Ammon's horn (tissue), 1 donor: ENCODE measurements at places on chromosomes 7 and 10.

DNA sequence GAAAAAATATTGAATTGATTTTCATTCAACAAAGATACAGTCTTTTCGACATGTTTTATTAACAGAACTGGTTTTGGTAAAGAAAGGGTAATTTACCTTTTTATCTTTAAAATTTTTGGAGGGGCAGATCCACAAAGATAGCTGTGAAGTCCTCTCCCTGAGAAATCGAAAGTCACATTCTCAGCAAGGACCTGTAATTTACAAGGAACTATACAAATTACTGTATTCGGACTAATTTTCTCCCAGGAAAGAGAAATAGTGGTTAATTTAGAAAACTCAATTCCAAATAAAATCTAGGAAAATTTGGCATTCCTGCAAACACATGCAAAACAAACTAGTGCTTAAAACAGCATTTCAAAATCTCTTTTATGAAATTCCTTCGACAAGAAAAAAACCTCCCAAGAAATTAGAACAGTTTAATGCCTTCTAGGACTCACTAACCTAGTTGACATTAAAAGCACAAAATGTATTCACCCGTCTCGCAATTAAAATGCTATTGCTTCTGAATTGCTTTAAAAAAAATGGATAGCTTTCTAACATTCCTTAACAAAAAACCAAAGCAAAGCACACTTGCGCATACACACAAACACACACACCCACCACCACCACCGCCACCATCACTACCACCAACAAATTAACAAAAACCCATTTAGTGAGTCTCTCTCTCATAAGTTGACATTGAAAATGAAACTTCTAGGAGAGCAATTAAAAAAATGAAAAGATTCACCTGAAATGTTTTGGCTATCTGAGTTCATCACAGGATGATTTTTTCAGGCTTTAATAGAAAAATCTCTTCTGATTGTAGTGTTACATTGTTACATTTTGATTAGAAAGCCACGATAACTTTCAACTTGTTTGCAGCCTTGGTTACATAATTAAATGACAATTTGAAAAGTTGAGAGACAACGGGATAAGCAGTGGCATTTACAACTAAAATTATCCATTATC is 4.0 kb upstream of the NKX2-3 start:
- no peak for DNase-seq

- DNase-seq: peak; percentile 29
Measured at GRCh38 chr7:82442492-82443035, 1.0 kb downstream of the CACNA2D1 start.

DNA sequence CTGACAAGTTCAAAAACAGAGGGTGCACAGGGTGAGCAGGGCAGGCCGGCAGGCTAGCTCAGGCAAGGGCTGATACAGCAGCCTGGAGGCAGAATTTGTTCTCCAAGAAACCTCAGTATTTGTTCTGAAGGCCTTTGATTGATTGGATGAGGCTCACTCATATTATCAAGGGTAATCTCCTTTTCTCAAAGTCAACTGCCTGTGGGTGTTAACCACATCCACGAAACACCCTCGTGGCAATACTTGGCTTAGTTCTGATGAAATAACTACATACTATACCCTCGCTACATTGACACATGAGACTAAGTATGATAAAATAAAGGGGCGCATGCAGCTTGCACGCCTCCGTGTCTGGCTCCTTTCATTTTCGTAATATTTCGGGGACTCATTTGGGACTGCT is 4.4 kb upstream of the PPP2R2D start:
- no peak for DNase-seq

GRCh38 chr10:95266674-95267095 is 24.1 kb downstream of the PDLIM1 start:
- DNase-seq: no peak

DNA sequence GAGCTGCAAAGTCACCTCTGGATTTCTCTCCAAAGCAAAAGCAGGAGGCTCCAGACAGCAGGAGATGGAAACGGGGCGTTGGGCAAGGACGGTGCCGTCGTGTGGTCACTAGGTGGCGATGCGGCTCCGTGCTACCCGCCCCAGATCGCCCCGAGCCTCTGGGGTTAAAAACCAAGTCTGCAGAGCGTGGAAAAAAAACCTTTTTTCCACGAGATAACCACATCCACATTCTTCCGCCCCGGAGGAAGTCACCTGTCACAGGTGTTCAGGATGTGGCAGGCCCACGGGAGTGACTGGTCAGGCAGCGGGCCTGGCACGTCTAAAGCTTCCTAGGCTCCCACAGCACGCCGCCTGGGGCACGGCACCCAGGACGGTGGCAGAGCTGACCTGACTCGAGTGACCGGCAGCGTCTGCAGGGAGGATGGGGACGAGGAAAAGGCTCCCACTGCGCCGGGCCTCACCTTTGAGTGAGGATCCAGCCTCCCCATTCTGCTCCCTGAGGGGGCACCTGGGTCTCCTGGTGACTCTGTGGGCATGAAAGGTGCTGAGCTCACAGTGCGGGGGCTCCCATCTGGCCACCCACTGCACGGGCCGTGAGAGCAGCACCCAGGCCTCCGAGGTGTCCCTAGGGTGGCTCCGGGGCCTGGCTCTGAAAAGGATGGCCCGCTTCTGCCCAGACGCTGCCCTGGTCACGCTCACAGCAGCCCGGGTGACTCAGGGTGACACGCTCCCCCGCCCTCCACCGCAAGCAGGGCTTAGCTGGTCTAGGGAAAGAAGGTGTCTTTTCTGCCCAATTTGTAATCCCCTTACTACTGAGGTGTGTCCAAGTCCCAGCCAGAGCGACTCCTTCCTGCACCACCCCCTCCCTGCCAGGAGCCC is 71.3 kb upstream of the TNRC18 start:
- peak; percentile 91 for DNase-seq

DNA sequence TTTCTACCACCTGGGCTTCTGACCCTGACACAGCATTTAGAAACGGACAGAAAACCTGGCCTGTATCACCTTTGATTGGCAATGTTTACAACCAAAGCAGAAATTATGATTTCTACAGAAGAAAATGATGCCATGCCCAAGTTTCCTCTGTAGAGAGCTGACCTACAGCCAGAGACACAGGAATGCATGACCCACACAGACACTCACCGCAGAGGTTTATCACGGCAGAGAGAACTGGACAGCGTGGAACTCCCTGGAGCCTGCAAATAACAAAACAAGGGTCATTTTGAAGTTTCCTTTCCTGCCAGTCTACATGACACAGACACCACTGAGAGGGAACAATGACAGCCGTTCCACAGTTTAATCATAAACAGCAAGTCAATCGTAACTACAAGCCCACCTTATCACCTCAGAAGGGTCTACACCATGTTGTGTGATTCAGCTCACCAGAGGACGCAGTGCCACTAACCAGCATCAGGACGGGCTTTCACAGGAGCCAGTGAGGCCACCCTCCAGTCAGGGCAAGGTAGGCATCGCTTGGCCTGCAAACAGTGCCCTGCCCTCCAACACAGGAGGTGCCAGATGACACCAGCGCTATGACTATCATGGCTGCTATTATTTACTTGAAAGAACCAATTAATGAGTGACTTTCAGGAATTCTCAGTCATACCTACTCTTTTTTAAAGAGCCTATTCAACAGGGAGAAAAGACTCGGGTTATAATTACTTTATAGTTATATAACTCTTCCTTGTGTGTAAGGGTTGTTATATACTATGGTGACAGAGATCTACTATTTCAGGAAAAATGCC is 139.9 kb downstream of the TNS3 start:
- DNase-seq: no peak

DNA sequence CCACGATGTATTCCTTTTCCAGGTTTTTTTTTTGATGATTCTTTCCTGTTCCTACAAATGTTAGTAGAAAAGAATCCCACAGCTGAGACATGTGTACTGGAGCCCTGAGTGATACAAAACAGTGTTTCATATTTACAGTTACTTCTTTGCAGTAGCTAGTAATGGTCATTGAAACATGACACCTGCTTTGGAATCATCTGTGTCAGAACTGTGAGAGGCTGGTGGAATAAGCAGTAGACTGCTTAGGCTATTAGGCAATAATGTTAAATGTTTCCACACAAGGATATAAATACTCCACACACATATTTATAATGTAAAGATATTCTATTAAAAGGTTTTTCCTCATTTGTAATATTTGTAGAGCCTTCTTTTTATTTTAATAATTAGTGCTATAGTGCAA is 394.0 kb downstream of the THSD7A start:
- no peak for DNase-seq

- no peak for DNase-seq
Measured at GRCh38 chr7:8282871-8283270, 20.9 kb upstream of the ICA1 start.

DNA sequence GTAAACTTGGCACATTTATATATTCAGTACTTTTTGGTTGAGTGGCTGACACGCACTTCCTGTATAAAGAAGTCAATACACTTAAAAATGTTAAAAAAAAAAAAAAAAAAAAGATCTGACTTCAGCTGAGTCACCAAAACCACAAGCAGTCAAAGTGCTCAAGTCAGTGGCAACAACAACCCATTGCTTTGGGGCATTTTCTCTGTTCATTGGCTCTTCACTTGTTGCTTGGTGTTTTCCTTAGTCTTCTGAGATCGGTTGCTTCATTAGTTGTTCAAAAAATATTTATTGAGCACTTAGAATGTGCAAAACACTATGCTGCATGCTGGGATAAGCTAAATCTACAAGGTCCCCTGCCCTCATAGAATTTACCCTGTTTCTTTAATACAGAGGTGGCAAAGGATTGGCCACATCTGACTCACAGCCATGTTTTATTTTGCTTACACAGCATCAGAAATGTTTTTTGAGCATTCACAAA is 63.7 kb downstream of the ZNRF2 start:
- peak; percentile 15 for DNase-seq

DNA sequence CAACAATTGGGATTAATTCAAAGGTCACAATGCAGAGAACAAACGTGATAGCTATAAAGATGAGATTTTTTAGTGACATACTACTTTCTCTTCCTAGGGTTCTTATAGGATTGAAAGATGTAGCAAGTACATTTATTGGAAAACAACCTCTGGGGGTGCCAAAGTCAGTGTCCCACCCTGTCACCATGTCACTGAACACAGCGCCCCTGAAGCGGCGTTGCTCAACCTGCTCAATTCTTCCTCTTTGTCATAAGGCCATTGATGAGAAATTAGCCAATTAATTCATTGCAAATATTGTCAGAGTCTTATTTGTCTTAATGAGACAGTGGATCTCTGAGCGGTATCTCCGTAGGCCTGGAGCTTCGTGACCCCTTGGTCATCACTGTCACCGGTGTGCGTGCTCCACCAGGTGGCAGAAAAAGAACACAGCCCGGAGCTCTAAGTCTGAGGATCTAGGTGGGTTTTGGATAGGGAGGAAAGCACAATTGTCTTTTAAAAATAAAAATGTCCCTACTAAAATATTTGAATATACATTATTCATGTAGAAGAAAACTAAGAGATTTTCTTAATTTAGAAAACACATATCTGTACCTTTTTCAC is 362.6 kb downstream of the PAXIP1 start:
- DNase-seq: peak; percentile 73

DNA sequence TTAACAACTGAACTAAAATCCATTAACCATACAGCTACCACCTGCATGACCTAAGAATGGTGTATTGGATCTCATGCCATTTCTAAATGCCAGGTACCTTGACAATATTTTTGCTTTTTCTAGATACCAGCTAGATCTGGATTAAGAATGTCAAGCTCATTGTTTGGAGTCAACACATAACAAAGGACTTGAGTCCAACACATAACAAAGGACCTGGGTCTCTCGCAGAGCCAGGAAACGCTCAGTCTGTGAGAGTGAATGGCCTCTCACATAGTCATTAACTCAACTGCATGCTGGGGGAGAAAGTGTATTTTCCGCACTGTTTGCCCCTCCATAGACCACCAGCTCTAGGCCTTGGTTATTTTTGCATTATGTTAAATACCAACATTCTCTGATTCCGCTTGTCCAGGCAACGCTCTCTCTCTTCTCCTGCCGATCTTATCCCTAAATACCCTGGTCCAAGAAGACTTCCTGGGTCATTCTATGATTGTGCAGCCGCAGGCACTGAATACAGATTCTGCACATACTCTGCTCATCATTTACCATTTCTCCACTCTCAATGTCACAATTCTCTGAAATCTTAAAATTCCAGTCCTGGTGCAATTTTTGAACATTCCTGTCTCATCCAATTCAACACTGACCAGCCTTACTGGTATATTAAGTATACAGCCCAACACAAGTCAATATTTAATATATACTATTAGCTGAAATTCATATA is 31.2 kb downstream of the ITIH5 start:
- DNase-seq: no peak

DNA sequence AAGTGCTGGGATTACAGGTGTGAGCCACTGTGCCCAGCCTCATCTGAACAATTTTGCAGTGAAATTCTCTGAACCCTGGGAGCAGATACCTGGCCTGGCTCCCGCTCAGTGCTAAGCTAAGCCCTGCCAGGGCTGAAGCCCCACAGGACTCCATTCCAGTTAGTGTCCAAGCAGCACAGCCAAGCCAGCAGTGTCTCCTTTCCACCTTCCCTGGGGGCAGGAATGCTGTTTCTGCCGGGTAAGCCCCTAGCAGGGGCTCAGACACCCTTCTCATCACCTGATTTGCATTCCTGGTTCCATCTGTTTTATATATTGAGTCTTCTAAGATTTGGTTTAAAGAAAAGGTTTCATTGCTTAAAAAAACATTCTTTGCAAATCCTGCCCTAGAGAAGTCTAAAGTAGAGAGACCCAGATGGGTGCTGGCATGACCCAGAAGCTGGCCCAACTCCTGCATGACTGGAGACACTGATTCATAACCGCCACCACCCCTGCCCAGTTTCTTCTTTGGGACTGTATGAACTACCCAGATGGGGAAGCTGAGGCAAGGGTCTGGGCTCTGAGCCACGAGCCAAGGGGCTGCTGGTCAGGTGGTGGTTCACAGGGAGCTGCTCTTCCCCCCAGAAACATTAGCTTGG is 14.0 kb downstream of the SLC13A4 start:
- DNase-seq: no peak

GRCh38 chr7:90404777-90405176 is 1.5 kb downstream of the CLDN12 start:
- DNase-seq: no peak

DNA sequence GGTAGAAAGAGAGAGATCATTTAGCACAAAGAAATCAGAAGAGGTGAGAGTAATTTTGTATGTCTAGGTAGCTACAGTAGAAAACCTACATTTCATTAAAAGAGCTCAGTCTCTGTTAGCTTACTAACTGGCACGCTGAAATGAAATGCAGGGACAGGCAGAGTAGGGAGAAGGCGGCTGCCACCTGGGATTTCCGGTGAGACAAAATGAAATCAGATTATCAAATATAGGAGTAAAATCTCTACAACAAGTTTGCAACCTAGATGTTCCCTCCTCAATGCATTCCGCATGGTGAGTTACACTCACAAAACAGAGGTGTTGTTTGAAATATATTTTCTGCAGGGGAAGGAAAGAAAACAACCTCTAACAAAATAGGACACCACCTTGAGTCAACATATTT is 55.9 kb downstream of the VOPP1 start:
- no peak for DNase-seq

GRCh38 chr7:1536743-1537534 is 6.4 kb downstream of the MAFK start:
- DNase-seq: peak; percentile 78
